ENCODE measurements at places on chromosomes 4 and X.

DNA sequence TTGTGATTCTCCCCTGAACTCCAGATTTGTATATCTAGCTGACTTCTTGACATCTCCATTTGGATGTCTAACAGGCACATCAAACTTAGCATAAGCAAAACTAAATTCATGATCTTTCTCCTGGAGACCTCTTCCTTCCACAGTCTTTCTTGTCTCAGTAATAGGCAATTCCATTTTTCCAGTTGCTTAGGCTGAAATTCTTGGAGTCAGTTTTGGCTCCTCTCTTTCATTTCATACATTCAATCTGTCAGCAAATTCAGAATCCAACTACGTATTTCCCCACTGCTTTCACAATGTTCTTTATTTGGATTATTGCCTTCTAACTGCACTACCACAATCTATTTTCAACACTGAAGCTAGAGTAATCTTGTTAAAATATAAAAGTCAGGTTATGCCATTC lies 219.9 kb upstream of the GLRA2 start:
- no peak for DNase-seq

DNA sequence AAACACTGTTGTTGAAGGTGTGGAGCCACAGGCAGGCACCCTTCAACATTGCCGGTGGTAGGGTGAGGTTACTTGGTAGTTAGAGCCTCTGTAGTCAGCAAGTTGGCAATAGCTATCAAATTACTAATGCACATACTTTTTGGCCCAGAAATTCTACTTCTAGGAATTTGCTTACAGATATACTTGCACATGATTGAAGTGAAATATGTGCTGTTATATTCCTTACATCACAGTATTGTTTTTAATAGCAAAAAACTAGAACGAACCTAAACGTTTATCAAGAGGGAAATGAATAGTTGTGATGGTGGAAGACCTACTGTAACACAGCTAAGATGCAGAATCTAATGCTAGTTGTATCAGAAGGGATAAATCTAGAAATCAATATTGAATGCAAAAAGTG lies 7.7 kb upstream of the PJA1 start:
- DNase-seq = no peak

- no peak for DNase-seq
Measured at GRCh38 chr4:157291071-157291470, 70.5 kb downstream of the GRIA2 start.

GRCh38 chrX:54030329-54030728 lies 13.9 kb downstream of the PHF8 start:
- DNase-seq = no peak

DNA sequence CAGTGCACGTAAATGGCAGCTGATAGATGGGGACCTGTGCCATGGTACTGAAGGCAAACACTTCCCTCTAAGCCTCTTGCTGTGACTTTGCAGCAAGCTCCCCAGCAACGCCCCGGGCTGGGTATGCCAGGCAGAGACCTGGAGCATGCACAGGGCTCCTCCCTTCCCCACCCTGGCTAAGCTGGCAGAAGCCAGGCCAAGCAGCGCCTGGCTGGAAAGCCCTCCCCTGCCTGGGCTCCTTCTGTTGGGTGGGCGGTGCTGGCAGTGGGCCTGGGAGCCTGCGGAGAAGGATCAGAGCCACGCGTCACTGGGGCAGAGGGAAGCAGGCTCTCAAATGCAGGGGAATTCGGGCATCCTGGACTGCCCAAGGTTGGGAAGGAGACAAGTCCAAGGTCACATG lies 3.6 kb downstream of the ATP2B3 start:
- DNase-seq = no peak

DNA sequence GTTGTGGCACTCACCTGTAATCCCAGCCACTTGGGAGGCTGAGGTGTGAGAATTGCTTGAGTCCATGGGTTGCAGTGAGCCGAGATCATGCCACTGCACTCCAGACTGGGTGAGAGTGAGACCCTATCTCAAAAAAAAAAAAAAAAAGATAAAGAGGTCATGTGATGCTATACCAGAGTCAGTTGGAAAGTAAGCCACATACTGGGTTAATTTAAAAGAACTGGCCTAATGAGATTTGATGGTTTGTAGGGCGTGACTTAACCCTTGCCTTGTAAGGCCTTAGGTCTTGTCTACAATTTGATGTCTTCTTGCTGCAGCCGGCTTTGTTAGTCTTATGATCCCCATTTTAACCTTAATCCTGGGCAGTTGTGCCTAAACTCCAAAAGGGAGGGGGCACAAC lies 5.2 kb downstream of the MGST2 start:
- DNase-seq = no peak

Data from astrocyte of the cerebellum (primary cell).